ENCODE measurements at places on chromosomes 5 and 9. TPM values are rescaled to one million over a fixed set of nuclear protein-coding genes. Genes with fewer than 3 reads are reported as not detected.

GRCh38 chr5:84059672-84060071 lies 325.0 kb downstream of the EDIL3 start:
- no peak overlapping the region for H3K4me3 ChIP-seq
- H3K4me1 ChIP-seq = no peaks in the 10 kb centered on the region
- H3K27me3 ChIP-seq = no peaks in the 10 kb centered on the region
- no peaks in the 10 kb centered on the region for H3K36me3 ChIP-seq

- no peak overlapping the region for H3K27ac ChIP-seq
- no peaks in the 10 kb centered on the region for H3K36me3 ChIP-seq
- DNase-seq = no peak
- no peaks in the 10 kb centered on the region for H3K4me1 ChIP-seq
Observed at GRCh38 chr9:68746525-68746924, 41.5 kb downstream of the PIP5K1B start.

GRCh38 chr5:72369301-72369700 lies 49.1 kb downstream of the PTCD2 start:
- no peak overlapping the region for H3K4me3 ChIP-seq
- H3K4me1 ChIP-seq = no peaks in the 10 kb centered on the region
- H3K27me3 ChIP-seq = no peaks in the 10 kb centered on the region
- no peak overlapping the region for H3K27ac ChIP-seq
- H3K36me3 ChIP-seq = no peaks in the 10 kb centered on the region

DNA sequence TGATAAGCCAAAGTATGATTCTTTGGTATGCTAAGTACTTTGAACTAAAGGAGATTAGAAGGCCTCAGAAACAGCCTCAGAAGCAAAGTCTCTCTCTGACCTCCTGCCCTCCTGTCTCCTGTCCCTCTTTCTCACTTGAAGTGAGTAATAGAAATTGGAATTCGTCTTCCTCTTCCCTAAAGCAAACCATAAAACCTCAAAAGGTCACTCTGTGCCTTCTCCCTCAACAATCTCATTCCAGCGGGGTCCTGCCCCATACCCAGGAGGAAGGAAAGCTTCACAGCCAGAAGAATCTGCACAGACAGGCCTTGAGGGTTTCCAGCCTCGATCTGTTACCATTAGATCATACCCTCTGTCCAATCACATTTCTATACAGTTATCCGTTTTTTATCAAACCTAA lies 87.8 kb downstream of the HAPLN1 start:
- H3K36me3 ChIP-seq = no peaks in the 10 kb centered on the region
- no peaks in the 10 kb centered on the region for H3K27me3 ChIP-seq
- H3K4me1 ChIP-seq = no peaks in the 10 kb centered on the region
- DNase-seq = no peak
- no peak overlapping the region for H3K4me3 ChIP-seq

DNA sequence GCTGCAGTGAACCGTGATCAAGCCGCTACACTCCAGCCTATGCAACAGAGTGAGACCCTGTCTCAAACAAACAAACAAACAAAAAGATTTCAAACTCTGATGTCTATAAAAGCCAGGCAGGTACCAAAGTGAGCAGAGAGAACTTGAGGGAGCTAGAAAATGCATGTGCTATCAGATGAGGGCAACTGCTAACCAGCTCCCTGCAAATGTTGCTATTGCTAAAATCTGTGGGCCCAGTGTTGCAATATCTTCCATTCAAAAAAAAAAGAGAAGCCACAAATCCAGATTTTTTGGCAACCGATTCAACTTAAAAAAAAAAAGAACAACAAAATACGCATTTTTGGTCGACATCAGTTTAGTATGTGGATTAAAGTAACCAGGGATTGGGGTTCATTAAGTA lies 5.5 kb downstream of the UBE2D2 start:
- peak overlapping the region; percentile 81 for H3K4me3 ChIP-seq
- H3K36me3 ChIP-seq = peaks cover 11% of the 10 kb centered on the region
- H3K27me3 ChIP-seq = no peaks in the 10 kb centered on the region
- no peak for DNase-seq
- H3K27ac ChIP-seq = peak overlapping the region; percentile 89

DNA sequence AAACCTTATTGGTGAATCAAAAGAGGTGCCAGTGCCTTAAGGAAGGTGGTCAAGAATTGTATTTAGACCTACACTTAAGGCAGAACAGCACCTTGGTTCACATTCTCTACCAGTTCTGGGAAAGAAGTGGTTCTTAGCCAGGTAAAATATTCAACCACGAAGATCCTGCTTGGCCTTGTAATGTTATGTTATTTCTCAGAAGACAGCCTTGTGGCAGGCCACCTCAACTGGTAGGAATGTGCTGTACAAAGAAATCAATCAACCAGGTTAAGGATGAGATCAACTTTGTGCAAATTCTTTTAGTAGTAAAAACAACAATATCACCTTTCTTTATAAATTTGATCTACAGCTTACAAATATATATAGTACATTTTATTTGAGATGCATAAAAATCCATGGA lies 246.8 kb downstream of the ARRDC3 start:
- H3K4me1 ChIP-seq = no peaks in the 10 kb centered on the region
- no peaks in the 10 kb centered on the region for H3K27me3 ChIP-seq
- H3K27ac ChIP-seq = no peak overlapping the region
- DNase-seq = no peak
- H3K4me3 ChIP-seq = no peak overlapping the region

GRCh38 chr9:109132567-109133021 lies 12.8 kb upstream of the TMEM245 start:
- no peaks in the 10 kb centered on the region for H3K27me3 ChIP-seq
- no peak overlapping the region for H3K4me3 ChIP-seq
- H3K27ac ChIP-seq = no peak overlapping the region
- no peaks in the 10 kb centered on the region for H3K36me3 ChIP-seq
- peaks cover 3% of the 10 kb centered on the region for H3K4me1 ChIP-seq

- no peak overlapping the region for H3K4me3 ChIP-seq
- no peak for DNase-seq
- H3K36me3 ChIP-seq = no peaks in the 10 kb centered on the region
Observed at GRCh38 chr5:38338455-38338854, 80.1 kb downstream of the EGFLAM start.

DNA sequence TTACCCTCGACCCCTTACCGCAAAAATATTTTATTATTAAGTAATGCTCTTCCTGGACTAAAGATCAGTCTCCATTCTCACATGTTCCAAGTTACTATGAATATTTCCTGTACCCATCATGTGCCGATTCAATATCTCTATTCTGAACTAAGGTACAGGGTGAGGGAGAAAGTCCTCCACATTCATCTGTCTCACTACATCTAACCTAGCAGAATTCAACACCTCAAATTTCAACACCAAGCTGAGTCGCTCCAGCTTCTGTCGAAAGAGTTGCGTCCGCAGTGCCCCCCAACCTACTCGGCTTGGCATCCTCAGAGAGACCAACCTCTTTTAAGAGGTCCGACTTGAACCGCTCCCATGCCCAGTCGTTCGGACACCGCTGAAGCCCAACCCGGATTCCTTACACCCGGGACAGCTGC lies 1.0 kb downstream of the CERT1 start:
- peak overlapping the region; percentile 89 for H3K4me3 ChIP-seq
- peak overlapping the region; percentile 82 for H3K27ac ChIP-seq
- H3K4me1 ChIP-seq = peaks cover 59% of the 10 kb centered on the region
- no peak for DNase-seq
- H3K36me3 ChIP-seq = no peaks in the 10 kb centered on the region
- no peaks in the 10 kb centered on the region for H3K27me3 ChIP-seq

DNA sequence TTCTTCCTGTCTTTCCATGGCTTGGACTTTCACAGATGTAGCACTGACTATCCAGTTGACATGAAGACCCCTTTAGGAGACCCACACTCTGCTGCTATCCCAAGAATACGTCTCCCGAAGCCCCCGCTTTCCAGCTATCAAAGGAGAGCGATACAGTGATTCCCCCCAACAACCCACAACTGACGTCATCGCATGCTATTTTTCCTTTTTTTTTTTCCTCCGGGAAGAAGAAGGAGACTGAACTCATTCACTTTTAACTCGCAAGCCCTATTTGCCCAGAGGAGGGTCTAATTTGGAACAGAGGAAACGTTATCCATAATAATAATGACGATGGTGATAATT lies 2.1 kb downstream of the PAPPA start:
- H3K36me3 ChIP-seq = no peaks in the 10 kb centered on the region
- DNase-seq = no peak
- H3K27me3 ChIP-seq = peaks cover 32% of the 10 kb centered on the region
- H3K27ac ChIP-seq = no peak overlapping the region
- H3K4me1 ChIP-seq = no peaks in the 10 kb centered on the region

DNA sequence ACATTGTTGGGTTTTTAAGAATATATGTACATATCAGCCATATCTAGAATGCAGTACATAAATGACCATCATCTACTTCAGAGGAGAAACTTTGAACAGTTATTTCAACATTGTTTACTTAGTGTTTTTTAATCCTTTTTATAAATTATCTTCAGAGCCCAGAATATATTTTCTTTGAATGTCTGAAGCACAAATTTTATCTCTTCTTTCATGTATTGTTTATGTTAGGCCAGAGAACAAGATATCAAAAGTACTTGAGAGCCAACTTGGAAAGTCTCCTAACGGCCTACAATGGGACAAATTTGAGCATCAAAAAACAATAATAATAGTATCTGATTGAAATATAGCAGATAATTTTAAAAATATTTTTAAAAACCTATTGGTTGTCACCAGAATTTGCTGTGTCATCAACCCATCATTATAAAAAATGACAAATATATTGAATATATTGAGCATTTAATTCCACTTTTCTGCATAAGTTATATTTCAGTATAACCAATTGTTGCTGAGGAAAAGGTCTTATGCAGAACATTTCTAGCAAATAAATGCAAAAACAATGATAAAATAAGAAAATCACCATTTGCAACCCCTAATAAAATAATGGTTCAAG lies 67.5 kb upstream of the CCNG1 start:
- H3K4me3 ChIP-seq = no peak overlapping the region
- H3K27me3 ChIP-seq = no peaks in the 10 kb centered on the region
- no peaks in the 10 kb centered on the region for H3K36me3 ChIP-seq
- no peak overlapping the region for H3K27ac ChIP-seq

GRCh38 chr5:109961751-109962150 lies 272.0 kb downstream of the MAN2A1 start:
- H3K4me1 ChIP-seq = no peaks in the 10 kb centered on the region
- no peak overlapping the region for H3K27ac ChIP-seq
- no peak overlapping the region for H3K4me3 ChIP-seq
- DNase-seq = no peak
- H3K27me3 ChIP-seq = peaks cover 2% of the 10 kb centered on the region

DNA sequence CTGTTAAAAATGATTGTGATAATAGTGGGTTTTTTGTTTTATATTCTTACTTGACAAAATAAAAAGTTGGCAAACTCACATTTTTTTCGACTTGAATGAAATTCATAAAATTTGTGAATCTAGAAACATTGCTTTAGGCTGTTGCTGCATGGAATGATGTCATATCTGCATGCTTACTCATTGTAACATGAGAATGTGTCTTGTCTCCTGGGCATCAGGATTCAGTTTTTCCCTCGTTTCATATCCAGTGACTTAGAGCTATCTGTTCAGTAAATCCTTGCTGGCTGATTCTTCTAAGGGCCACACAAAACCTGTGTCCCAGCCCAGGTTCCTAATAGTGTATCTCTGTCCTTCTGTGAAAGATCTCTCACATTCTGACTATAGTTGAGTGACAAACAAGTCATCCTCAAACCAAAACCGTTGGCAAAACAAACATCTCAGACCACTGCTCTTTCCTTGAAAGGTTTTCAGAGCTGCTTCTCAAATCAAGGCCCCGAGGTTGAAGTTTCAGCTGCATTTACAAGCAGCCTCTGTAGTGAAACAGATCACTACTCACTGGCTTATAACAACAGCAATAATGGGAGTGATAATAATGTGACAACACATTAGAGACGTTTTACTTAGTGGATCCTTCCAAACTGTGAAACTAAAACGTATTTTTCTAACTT lies 95.0 kb downstream of the NPR3 start:
- DNase-seq = no peak
- no peaks in the 10 kb centered on the region for H3K36me3 ChIP-seq
- H3K4me3 ChIP-seq = no peak overlapping the region
- no peaks in the 10 kb centered on the region for H3K4me1 ChIP-seq

Gene F2RL2
- not detected for total RNA-seq

Gene IFNA21
- total RNA-seq = not detected

Gene ADRA1B
- total RNA-seq = not detected

Gene SERF1A
- total RNA-seq = 7.5 TPM

Gene ARSI
- not detected for total RNA-seq

Gene SPACA9
- 0.32 TPM for total RNA-seq
